ENCODE measurements at places on chromosomes 13 and 19.

DNA sequence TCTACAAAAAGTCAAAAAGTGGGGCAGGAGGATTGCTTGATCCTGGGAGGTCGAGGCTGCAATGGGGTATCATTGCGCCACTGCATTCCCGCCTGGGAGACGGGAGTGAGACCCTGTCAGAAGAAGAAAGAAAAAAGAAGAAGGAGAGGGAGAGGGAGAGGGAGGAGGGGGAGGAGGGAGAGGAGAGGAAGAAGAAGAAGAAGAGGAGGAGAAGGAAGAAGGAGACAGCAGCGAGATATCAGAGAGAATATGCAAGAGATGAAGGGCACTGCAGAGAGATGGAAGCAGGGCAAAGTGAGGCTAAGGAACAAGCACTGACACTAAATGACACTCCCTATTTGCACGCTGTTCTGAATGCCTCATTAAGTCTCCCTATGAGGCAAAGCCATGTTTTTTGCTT is 14.5 kb downstream of the CYP2F1 start:
- no peak for DNase-seq

DNA sequence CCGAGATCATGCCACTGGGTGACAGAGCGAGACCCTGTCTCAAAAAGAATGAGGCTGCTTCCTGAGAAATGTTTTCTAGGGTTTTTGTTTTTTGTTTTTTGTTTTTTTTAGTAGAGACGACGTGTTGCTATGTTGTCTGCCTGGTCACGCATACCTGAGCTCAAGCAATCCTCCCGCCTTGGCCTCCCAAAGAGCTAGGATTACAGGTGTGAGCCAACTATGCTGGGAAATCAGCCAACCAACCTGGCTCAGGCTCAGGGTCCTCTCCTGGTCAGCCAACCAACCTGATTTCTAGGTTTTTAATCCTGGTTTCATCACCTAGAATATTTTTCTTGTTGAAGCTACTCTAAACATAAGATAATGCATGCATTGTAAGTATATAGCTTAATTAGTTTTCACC is 7.8 kb downstream of the DHX34 start:
- no peak for DNase-seq

GRCh38 chr19:13873834-13874515 is 3.0 kb upstream of the NANOS3 start:
- DNase-seq: no peak

- DNase-seq: no peak
These were observed 18.4 kb upstream of the ZMYM2 start for GRCh38 chr13:19940106-19940505.

DNA sequence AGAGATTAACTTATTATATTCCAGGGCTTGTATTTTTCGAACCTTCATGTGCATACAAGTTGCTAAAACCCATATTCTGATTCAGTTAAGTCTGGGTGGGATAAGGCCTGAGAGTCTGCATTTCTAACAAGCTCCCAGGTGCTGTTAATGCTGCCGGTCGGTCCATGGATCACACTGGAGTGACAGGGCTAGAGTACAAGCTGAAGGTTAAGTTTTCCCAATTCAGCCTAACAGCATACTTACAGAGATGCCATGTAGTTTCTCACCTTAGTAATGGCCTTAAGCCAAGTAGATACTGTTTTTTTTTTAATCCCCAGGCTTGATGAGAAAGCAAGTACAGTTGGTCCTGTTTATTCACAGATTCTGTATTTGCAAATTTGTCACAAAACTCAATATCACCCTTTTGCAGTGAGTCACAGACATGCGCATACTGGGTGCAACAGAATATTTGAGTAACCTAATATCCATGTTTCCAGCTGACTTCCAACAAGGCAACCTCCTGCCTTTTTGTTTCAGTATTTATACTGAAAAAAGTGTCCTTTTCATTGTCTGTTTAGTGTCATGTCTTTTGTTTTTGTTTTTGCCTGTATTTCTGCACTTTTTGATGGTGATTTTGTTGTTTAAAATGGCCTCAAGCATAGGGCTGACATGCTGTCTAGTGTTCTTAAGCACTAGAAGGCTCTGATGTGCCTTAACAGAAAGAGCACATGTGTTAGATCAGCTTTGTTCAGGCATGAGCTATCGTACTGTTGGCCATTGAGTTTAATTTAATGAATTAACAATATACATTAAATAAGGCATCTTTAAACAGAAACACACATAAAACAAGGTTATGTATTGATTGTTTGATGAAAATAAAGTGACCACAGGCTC is 875.0 kb downstream of the PCDH9 start:
- no peak for DNase-seq

- DNase-seq: no peak
These were observed 8.8 kb downstream of the IGFL4 start for GRCh38 chr19:46031781-46032596.

DNA sequence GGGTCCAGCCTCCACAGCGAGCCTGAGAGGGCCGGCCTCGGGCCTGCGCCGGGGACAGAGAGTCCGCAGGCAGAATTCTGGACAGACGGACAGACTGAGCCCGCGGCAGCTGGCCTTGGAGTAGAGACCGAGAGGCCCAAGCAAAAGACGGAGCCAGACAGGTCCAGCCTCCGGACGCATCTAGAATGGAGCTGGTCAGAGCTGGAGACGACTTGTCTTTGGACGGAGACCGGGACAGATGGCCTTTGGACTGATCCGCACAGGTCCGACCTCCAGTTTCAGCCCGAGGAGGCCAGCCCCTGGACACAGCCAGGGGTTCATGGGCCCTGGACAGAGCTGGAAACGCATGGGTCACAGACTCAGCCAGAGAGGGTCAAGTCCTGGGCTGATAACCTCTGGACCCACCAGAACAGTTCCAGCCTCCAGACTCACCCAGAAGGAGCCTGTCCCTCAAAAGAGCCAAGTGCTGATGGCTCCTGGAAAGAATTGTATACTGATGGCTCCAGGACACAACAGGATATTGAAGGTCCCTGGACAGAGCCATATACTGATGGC is 490 bp downstream of the ITPKC start:
- DNase-seq: peak; percentile 75

DNA sequence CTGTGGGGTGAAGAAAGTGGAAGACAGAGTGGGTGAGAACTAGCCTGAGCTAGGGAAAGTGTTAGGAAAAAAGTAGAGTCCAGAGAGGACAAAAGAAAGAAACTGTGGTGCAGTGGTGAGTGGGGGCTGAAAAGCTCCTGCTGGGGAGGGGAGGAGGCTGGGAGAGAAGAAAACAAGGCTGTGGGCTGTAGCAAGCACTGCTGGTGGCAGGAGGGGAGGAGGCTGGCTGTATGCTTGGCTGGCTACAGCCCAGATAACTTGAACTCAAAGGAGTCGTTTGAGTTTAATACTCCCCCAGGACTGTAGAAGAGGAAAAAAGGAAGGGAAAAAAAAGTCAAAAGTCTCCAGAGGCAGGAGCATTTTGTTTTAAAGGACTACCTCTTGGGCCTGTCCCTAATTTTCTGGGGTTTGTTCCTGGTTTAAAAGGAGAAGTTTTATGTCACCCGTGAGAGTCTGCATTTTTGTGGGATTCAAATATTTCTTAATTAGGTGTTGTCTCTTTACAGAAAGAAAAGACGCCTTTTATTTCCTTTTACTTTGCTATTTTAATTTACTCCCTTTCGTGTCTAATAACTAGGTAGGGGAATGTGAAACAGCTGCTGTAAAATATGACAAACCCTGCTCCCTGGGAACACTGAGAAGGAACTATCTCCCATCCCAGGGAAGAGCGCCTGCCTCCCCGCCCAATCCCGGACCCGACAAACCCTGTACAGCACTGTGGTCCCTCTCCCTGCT is 21.7 kb downstream of the ZIC5 start:
- no peak for DNase-seq

DNA sequence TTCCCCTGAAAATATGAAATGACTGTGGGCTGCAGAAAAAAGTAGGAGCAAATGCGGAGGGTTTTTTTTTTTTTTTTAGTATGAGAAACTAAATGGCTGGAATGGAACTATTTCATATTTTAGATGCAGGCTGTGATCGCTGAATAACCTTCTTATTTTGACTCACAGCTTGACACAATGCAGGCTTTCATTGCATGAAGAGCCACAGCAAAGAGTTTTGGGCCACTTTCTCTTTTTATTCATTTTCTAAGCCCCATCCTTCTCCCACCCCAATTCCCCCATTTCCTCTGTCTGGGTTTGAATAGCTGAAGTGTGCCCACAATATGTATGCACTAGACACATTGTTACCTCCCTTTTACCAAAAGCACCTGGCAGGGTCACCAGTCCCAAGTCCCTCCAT is 125.9 kb downstream of the COG6 start:
- DNase-seq: no peak

GRCh38 chr19:41862445-41862986 is 2.5 kb downstream of the RPS19 start:
- no peak for DNase-seq

DNA sequence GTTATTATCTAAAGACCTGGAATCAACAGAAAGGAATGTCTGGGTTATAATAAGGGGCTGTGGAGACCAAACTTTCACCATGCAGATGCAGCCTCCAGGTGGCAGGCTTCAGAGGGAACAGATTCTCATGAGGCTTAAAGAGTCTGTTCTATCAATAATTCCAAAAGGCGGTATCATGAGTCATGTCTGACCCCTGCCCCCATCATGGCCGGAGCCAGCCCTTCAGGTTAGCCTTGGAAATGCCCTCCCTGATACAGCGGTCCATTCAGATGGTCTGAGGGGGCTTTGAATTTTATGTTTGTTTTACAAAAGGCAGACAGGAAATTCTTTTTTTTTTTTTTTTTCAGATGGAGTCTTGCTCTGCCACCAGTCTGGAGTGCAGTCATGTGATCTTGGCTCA is 21.7 kb upstream of the LAMP1 start:
- no peak for DNase-seq

DNA sequence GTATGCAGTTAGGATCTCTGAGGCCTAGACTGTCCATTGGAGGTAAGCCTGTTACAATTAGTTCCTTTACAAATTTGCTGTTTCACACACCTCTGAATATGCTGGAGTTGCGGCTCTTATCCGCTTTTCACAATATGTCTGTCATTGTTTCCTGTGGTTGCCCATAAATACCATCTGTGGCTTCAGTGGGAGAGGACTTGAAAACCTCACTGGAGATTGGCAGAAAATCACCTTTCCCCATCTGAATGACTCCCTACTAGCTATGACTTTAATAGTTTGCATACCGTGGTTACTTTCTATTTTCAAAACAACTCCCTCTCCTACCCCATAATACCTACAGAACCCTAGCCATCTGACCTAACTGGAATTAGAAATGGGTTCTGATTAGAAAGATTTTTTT is 454.3 kb downstream of the PCDH17 start:
- no peak for DNase-seq

DNA sequence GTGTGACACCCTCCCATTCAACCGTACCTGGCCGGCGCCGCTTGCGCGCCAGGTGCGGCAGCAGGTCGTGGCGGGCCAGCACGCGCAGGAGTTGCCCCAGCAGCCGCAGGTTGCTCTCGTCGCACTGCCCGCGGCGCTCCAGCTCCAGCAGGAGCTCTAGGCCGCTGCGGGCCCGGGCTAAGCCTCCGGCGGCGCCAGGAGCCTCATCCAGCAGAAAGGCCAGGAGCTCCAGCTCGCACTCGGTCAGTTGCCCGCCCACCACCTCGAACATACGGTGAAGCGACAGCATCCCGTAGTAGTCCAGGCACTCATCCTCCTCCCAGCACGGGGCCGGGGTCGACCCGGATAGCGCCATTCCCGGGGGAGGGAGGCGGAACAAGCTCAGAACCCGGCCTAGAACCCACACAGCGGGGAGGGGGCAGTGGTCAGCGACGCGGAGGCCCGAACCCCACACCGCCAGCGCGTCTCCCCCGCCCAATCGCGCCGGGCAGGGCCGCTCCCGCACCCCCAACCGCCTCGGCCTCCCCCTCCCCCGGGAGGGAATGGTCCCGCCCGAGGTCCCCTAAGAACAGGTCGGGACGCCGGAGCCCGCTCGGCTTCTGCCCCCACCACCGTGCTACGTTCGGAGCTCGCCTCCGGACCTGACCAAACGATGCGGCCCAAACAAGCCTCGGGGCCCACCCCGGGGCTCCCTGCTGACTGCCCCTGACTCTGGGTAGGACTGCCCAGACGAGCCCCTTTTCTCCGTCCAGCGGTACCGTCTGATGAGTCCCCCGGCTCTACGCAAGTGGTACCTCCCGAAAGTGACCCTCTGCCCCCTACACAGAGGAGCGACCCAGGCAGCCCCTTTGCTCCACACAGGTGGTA is 591 bp downstream of the DEDD2 start:
- DNase-seq: peak; percentile 82
